Stimulated activated CD4-positive, alpha-beta T cell treated with anti-CD3 and anti-CD28 coated beads, TNF-alpha, amount 100 ng/mL, for 4 hours (primary cell): ENCODE measurements at places on chromosomes 5 and 9.
A peak's percentile ranks its signal among the peaks of the same experiment; 100 is the strongest.

GRCh38 chr9:89532478-89532877, 34.6 kb upstream of the SEMA4D start:
- DNase-seq = peak; percentile 24

DNA sequence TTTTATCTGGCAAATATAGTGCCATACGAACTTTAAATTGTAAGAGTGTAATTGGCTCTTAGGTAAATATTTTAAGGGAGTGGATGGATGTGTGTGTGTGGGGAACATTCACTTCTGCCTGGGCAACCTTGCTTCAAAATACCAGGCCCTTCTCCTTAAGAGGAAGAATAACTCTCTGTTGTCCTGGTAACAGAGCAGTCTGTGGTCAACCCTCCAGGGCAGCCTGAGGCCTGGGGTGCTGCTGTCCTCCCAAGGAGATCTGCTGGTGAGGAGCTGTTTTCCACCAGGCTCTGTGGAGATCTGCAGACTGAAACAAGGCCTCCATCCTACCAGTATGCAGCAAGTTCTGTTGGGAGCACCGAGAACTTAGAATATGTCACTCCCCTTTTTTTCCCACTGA, 325.2 kb downstream of the PSAT1 start:
- DNase-seq = no peak

- DNase-seq = no peak
Measured at GRCh38 chr5:180238631-180239030, 29.6 kb upstream of the RASGEF1C start.

DNA sequence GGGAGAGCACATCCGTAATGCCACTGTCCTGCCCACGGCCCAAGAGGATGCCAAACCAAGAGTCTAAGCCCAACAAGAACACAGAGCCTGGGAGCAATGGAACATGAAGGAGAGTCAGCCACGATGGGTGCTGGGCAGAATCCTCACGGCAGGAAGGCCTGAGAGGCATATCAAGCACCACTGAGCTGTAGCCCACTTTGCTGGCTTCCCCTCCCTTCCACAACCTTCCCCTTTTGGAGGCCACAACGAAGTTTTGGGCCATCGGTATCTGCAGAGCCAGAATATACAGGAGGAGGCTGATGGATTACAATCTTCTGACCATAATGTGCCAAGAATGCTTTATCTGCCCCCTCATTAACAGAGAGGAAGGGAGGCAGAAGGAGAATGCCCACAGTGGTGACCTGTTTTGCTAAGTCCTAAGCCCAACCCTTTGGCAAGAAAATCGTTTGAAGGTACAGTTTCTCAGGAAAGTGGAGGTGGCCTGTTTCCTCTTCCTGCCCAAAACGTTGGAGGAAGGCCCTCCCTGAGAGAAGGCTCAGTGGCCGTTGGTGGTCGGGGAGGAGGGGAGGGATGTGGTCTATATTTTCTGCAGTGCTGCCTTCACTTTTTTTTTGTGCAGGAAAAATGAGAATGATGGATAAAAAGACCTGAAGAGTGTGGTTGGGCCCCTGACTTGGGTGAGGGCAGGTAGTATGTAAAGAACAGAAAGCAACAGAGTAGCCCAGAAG, 26.2 kb downstream of the MACROH2A1 start:
- DNase-seq = no peak

GRCh38 chr5:8695902-8696845, 827.2 kb downstream of the MTRR start:
- DNase-seq = no peak

DNA sequence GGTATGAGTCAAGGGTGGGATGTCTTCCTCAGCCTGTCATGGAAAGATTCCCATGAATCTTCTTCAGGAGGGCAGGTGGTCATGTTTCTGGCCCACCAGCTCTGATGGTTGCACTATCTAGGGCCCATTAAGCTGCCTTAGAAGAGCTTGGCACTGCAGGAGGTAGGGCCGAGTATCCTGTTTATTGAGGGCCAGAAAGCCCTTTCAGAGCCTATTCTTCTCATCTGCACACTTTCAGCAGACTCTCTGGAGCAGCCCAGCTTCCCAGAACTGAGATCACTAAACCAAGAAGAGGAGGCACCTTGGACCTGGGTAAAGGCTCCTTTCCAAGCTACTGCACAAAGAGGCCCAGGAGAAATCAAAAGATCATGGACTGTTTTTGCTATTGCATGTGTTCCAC, 146.5 kb downstream of the MTX3 start:
- no peak for DNase-seq

DNA sequence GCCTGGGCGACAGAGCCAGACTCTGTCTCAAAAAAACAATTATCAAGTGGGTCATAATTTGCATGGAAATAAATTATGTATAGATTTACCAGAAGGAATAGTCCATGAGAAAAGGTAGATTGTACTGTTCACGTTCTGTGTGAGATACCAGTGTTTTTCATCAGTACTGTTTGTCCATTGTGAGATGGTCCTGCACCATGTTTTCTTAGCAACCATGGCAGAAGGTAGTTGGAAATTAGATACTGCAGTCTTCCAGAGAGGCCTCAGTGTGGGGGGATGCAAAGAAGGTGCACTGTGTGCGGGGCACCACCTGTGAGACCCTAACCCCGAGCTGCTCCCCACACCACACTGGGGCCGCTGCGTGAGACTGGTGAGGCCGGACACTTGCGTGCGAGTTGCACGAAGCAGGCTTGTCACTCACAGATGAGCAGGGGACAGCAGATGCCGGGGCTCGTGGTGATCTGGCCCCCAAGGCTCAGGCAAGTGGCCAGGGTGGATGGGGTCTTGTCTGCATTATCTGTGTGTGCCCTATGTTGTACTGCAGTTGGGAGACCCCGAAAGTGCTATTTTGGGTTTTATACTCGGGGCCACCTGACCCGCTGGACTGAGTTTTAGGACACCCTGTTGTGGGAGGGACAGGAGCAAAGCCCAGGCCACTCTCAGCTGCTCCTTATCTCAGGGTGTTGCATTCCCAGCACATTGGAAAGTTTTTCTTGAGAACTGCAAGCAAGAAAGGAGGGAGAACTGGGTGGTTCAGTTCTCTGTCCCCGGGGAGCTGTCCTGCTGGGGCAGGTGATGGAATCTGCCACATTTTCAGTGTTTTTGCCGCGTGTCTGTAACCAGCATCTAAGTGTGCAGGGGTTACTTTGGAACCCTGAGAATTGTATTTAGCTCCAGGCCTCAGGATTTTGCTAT, 61.9 kb downstream of the EHMT1 start:
- DNase-seq = no peak

DNA sequence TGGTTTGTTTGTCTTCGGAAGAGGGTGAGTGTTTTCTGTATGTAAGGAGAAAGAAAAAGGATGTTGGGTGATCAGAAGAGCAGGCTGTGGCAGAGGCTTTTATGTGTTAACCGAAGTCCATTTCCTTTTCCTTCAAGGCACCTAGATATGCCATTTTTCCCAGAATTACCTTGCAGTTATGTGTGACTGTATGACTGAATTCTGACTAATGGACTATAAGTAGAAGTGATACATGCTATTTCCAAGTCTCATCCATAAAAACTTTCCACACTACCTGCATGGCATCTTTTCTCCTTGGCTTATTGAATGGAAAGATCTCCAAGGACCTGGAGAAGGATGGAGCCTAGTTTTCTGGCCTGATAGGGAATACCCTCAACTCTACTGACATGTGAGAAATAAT, 10.6 kb upstream of the NDUFS4 start:
- DNase-seq = no peak

GRCh38 chr5:135596157-135596763, 17.5 kb upstream of the CXCL14 start:
- no peak for DNase-seq

- DNase-seq = no peak
Measured at GRCh38 chr5:134206627-134207160, 19.2 kb downstream of the PPP2CA start.

- no peak for DNase-seq
Measured at GRCh38 chr9:21833090-21833801, 30.8 kb downstream of the MTAP start.

DNA sequence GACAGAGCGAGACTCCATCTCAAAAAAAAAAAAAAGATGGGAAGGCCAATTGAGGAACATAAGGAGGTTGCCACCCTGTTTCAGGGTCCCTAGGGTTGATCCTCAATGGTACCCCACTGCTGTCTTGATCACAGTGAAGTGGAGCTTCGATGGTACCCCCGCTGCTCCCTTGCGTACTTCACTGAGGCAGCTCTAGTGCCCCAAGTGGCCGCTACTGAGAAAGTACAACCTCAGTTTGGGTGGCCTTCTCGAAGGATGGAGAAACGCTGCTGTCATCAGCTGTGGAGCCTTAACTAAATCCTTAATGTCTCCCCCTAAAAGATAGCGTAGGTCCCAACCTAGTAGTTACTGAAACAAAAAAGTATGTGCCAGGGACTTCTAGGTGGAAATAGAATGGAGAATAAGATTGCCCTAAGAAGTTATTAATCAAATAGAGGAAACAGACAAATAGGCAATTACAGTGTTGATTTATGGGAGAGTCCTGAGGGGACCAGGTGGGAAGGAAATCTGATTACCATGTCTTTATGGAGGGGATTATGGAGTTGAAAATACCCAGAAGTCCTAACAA, 6.3 kb downstream of the TESK1 start:
- no peak for DNase-seq

- DNase-seq = no peak
Measured at GRCh38 chr5:65961633-65962032, 35.3 kb downstream of the ERBIN start.

DNA sequence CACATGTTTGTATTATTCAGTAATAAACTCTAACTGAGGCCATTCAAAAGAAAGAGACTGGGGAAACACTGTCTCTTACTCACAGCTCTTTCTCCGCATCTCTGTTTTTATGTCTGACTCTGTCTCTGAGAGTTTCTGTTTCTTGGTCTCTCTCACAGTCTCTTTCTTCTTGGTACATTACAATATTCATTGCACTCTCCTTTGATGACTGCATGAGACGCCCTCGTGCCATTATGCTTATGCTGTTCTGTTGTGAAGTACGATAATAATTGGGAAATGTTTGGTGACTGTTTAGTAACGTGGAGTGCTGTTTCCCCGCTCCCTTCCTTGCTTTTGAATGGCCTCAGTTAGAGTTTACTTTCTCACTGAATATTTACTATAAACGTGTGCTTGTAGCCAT, 25.3 kb upstream of the TLX3 start:
- no peak for DNase-seq

DNA sequence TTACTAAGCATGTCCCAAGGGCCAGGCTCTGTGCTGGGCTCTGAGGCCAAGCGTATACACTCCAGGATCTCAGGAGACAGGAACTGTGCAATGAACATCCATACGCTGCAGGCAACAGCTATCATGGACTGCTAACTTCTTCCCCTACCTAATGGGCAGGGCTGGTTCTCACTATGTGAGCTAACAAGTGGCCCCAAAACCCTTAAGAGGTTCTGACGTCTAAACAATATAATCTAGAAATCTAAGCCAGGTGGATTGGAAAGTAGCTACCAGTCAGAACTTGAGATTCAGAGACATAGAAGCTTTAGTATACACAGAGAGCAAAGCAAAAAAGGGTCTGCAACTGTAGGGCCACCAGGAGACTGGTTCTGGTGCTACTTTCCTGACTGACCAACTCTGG, 27.6 kb downstream of the ABCA1 start:
- DNase-seq = no peak

GRCh38 chr9:70137577-70137976, 93.9 kb downstream of the MAMDC2 start:
- DNase-seq = no peak

DNA sequence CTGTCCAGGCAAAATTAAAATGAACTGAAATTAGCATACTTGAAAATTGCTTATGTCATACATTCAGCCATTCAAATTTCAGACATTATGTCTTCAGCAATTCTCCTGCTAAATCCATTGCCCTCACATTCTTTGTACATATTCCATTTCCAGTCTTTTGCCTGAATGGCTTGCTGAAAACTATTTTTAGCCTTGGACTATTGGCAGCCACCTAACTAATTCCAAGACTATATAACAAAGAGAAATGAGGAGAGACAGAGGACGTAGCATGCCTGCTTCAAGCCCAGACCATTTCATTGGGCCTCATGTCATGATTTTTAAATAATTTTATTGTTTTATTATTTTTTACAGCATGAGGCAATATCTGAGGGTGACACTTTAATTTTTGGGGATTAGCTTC, 100.3 kb downstream of the MRPS30 start:
- DNase-seq = no peak

DNA sequence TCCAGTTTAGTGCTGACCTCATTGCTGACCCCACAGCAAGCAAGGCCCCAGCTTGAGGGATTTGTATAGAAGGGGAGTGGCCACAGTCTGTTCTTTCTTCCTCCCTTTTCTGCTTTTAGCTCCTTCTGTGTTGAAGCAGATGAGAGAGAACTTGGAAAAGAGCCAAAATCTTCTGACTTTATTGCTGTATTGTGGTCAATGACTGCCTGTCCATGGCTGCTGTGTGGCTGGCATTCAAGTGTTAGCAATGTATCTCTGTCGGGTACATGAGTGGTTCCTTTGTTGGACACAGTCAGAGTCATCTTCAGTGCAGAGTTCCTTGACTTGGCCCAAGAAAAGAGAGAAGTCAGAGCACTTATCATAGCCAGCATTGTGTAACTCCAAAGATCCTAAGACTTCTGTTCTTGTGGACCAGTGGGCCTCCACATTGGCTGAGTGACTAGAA, 154.1 kb downstream of the LRRC70 start:
- DNase-seq = no peak

DNA sequence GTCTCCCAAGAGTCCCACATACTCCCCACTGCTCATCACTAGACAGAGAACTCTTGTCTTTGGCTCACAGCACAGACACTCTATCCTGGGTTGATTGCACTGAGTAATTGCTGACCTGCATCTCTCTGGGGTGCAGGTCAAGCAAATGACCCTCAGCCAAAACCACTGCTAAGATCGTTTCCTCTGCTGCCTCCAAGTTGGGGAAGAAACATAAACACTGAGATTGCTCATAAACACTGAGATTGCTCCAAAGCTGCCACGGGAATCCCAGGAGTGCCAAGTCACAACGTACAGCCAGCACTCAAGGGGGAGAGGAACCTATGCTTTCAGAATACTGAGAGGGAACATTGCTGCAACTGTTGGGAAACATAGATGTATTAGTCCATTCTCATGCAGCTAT, 1402.1 kb upstream of the ACO1 start:
- no peak for DNase-seq

GRCh38 chr9:21461377-21461776, 20.7 kb downstream of the IFNE start:
- no peak for DNase-seq

DNA sequence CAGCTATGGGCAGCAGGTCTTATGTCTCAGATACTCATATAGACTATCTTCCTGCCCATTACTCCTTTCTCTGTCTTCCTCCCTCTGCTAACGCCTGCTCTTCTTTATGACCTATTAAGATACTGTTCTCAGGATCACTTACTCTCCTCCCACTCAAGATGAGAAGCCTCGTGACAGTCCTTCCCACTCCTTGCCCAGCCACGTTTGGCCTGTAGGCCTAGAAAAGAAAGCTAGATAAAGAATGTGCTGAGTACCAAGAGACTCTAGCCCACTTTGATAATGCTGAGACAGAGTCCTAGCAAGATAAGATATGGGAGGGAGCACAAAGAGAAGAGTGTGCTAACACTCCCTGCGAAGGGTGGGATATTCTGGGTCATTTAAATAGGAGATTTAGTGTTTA, 6.8 kb upstream of the DENND4C start:
- no peak for DNase-seq
